ENCODE measurements at places on chromosomes 1 and 21. TPM values are rescaled to one million over a fixed set of nuclear protein-coding genes. Genes with fewer than 3 reads are reported as not detected.

The FCGR2B gene
- 3.2 TPM for total RNA-seq

GRCh38 chr1:164728719-164729118 lies 169.7 kb downstream of the PBX1 start:
- H3K36me3 ChIP-seq = no peaks in the 10 kb centered on the region

The CYP4A22 gene
- total RNA-seq = not detected

DNA sequence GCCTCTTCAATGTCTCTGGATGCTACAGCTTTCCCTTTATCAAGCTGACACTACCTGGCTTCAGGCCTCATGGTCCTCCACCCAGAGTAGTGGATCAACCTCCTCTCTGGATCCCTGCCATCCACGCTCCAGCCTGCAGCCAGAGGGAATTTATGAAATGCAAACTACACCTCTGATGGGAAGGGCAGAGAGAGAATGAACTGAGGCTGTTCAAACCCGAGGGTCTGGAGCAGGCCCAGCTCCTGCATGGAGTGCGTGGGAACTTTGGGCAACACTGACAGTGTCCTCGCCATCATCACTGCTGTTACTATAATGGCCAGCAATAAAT lies 157.8 kb downstream of the TRABD2B start:
- no peaks in the 10 kb centered on the region for H3K36me3 ChIP-seq
- peaks cover 9% of the 10 kb centered on the region for H3K27me3 ChIP-seq
- peaks cover 14% of the 10 kb centered on the region for H3K4me1 ChIP-seq
- no peak overlapping the region for H3K27ac ChIP-seq
- DNase-seq = no peak
- no peak overlapping the region for H3K4me3 ChIP-seq

- H3K27me3 ChIP-seq = no peaks in the 10 kb centered on the region
- H3K27ac ChIP-seq = no peak overlapping the region
- no peak for DNase-seq
- H3K36me3 ChIP-seq = no peaks in the 10 kb centered on the region
Observed at GRCh38 chr1:230584660-230585059, 57.6 kb upstream of the COG2 start.

DNA sequence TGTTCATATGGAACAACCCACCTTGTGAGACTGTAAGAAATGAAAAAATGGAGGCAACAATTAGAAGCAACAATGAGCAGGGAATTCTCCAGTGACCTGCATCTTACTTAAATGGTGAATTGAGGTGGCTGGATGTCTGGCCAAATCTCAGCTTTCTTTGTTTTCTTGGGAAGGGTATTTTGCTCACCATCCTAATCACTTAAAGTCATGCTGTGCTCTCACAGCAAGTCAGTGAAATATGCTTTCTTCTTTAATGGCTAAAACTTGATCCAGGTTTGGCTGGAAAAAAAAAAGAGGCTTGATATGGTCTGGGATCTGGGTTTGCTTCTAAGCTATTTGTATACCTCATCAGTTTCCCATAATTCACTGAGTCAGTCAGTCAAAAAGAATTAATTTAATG lies 124.8 kb downstream of the ESRRG start:
- H3K36me3 ChIP-seq = no peaks in the 10 kb centered on the region
- H3K4me1 ChIP-seq = peaks cover 17% of the 10 kb centered on the region
- no peak overlapping the region for H3K27ac ChIP-seq
- no peak overlapping the region for H3K4me3 ChIP-seq
- H3K27me3 ChIP-seq = no peaks in the 10 kb centered on the region

The SLC30A10 gene
- total RNA-seq = not detected

GRCh38 chr1:204828352-204828850 lies 42.3 kb upstream of the NFASC start:
- peak; percentile 79 for DNase-seq
- H3K36me3 ChIP-seq = no peaks in the 10 kb centered on the region
- H3K4me3 ChIP-seq = peak overlapping the region; percentile 47
- H3K4me1 ChIP-seq = peaks cover 26% of the 10 kb centered on the region
- H3K27ac ChIP-seq = peak overlapping the region; percentile 85

DNA sequence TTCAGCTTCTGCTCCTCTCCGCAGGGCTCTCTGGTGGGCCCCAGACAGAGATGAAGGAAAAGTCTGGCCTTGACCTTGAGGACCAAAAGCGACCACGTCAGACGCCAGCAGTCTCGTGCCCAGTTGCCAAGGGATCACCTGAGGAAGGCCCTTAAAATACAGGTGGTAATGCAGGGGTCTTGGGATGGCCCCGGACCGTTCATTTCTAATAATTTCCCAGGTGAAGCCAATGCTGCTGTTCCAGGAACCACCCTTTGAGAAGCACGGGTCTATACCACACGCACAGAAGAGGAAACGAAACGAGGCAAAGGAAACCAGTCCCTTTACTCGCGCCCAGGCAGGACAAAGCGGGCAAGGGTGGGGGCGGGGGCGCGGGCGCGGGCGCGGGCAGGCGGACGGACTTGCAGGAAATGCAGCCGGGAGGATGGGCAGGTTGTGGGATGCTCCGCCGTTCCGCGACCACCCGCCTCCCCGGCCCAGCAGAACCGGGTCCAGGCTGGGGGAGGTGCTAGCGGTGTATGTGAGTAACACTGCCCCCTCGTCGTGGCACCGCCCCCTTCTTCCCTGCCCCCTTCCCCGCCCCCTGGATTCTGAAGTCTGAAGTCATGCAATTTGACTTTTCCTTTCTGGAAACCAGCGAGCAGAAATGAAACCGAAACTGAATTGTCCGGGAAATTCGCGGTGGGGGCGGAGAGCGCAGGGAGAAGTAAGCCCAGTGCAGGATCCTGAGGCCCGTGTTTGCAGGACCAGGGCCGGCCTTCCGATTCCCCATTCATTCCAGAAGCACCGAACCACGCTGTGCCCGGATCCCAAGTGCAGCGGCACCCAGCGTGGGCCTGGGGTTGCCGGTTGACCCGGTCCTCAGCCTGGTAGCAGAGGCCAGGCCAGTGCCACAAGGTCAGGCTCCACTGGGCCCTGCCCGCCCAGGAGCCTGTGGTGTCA lies 5.8 kb upstream of the MX1 start:
- peaks cover 18% of the 10 kb centered on the region for H3K4me1 ChIP-seq
- H3K36me3 ChIP-seq = no peaks in the 10 kb centered on the region
- no peaks in the 10 kb centered on the region for H3K27me3 ChIP-seq
- DNase-seq = peak; percentile 83

DNA sequence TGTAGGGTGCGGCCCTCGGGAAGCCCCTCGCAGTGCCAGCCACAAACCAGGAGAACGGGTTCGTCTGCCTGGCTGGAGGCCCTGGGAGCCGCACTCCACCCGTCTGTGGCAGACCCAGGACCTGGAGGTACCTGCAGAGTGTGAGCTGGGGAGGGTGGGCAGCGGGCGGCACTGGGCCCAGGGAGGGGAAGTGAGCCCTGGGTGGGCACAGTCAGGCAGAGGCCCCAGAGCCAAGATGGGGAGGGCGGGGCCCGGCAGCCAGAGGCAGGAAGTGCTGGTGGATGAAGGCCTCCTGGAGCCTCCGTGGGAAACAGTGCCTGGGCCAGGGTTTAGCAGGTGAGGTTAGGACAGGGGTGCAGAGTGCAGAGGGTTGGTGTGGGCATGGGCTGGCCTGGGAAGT lies 4.0 kb upstream of the PEX10 start:
- no peak overlapping the region for H3K27ac ChIP-seq
- H3K36me3 ChIP-seq = no peaks in the 10 kb centered on the region
- peaks cover 49% of the 10 kb centered on the region for H3K4me1 ChIP-seq
- peak; percentile 38 for DNase-seq

DNA sequence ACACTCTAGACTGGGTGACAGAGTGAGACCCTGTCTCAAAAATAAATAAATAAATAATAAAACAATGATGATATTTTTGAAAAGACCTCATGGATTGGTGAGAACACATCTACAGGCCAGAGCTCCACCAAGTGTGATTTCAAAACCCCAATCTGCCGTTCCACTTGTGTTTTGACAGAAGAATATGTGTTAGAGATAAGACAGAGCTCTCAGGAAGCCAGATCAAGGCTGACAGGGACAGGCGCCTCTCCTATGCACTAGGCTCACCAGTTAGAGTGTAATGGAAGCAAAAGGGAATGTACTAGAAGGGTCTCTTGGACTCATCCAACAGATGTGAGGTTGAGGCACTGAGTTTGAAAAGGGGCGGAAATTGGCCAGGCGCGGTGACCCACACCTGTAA lies 110.7 kb upstream of the ERRFI1 start:
- no peaks in the 10 kb centered on the region for H3K27me3 ChIP-seq
- no peaks in the 10 kb centered on the region for H3K36me3 ChIP-seq
- peak overlapping the region; percentile 85 for H3K27ac ChIP-seq
- H3K4me3 ChIP-seq = no peak overlapping the region
- DNase-seq = no peak

The FMO1 gene
- not detected for total RNA-seq

The ERICH3 gene
- not detected for total RNA-seq

- H3K4me3 ChIP-seq = no peak overlapping the region
- H3K4me1 ChIP-seq = peaks cover 46% of the 10 kb centered on the region
- no peaks in the 10 kb centered on the region for H3K36me3 ChIP-seq
- DNase-seq = peak; percentile 94
Observed at GRCh38 chr1:7265771-7266371, 480.6 kb downstream of the CAMTA1 start.

GRCh38 chr21:24423546-24423945 lies 1183.7 kb downstream of the MRPL39 start:
- no peak overlapping the region for H3K4me3 ChIP-seq
- no peaks in the 10 kb centered on the region for H3K27me3 ChIP-seq
- DNase-seq = no peak
- H3K27ac ChIP-seq = no peak overlapping the region

GRCh38 chr1:185033686-185034085 lies 11.7 kb upstream of the RNF2 start:
- DNase-seq = no peak
- no peak overlapping the region for H3K4me3 ChIP-seq
- H3K27ac ChIP-seq = no peak overlapping the region
- H3K27me3 ChIP-seq = no peaks in the 10 kb centered on the region

DNA sequence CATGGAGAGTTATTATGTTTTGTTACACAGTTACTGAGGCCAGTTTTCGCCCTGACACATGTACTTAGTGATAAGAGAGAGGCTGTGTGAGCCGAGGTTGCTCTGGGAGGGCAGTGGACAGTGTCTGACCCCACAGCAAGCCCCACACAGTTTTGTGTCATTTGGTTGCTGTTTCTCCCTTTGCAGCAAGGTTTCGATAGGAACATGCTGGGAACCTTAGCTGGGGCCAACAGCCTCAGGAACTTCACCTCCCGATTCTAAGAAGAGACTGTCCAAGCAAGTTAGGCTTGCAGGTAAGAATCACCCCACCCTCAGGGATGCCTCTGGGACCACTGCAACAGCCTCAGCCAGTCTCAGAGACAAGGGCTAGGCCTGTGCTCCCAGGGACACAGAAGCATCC lies 45.3 kb downstream of the PKP1 start:
- no peak overlapping the region for H3K4me3 ChIP-seq

DNA sequence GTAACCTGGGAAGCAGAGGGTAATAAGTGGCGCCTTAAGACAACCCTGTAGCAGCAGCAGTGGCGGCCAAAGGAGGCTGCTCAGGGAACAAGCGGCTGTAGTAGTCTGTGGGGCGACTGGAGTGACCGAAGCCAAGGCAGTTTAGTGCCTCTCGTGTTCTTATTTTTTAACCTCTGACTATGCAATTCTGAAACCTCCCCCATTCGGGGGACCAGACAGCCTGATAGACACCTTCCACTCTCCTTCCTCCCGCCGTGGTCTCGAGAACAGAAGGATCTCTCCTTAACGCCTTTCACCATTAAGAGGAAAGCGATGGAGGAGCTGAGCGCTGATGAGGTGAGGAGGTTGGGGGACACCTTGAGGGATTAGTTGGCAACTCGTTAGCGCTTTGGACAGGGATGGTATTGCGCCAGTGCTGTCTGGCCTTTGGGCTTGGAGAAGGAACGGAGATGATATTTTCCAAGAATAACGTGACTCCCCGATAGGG lies 644 bp downstream of the UBE4B start:
- no peaks in the 10 kb centered on the region for H3K27me3 ChIP-seq
- no peak for DNase-seq
- peak overlapping the region; percentile 97 for H3K27ac ChIP-seq
- peaks cover 42% of the 10 kb centered on the region for H3K4me1 ChIP-seq
- H3K4me3 ChIP-seq = peak overlapping the region; percentile 84

The PCAT6 gene
- not detected for total RNA-seq

DNA sequence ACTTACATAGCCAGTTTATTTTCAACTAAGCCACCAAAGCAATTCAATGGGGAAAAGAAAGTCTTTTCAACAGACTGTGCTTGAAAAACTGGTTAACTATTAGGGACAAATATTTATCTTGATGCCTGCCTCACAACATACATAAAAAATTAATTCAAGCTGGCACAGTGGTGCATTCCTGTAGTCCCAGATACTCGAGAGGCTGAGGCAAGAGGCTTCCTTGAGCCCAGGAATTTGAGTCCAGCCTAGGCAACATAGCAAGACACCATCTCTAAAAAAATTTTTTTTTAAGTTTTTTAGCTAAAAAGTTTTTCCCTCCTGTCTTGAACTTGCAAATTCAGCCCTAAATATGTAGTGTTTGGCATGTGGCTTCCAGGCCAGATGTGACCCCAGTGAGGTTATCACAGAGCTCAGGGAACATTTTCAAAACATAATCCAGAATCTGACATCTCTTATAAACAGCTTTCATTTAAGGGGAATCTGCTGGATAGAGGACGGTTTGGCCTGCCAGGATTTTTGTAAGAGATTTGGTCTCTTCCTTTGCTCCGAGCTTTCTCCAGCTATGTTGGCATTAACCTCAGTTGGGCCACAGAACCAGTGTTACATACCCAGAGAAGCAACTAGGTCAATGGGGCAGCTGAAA lies 46.4 kb downstream of the COL6A1 start:
- H3K4me3 ChIP-seq = no peak overlapping the region
- peak; percentile 68 for DNase-seq
- no peaks in the 10 kb centered on the region for H3K4me1 ChIP-seq
- no peaks in the 10 kb centered on the region for H3K36me3 ChIP-seq

The FAM151A gene
- not detected for total RNA-seq

DNA sequence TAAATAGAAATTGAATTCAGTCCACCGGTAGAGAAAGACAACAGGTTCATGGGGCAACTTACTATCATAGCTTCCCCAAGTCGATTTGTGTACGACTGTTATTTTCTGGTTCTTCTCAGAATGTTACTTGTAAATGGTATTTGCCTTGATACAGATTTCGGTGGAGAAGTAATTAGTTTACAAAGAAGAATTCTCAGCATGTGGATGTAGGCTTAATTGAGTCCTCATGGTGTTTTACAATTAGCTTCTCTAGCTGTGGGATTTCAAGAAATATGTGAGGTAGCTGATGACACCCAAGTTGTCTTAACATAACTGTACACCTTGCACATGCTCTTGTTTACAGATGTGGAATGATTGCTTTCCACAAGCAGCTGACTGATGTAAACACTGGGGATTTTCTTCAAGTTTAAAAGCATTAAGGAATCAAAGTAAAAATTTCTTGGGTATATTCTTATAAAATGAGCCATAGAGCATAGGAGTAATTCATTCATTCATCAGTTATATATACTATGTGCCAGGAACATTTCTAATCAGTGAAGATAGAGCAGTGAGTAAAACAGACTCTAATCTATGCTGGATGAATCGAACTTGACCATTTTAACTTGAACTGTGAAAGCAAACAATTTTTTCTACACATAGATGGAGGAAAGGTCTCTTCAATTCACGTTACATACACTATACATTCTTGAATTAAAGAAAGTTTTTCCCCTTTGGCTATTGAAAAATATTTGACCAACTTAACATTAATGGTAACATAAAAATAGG lies 1.4 kb downstream of the MACO1 start:
- H3K4me1 ChIP-seq = peaks cover 62% of the 10 kb centered on the region
- peak overlapping the region; percentile 97 for H3K27ac ChIP-seq
- DNase-seq = no peak
- no peaks in the 10 kb centered on the region for H3K36me3 ChIP-seq

The RHD gene
- total RNA-seq = not detected

GRCh38 chr21:36858320-36858957 lies 108.0 kb downstream of the HLCS start:
- H3K27me3 ChIP-seq = no peaks in the 10 kb centered on the region
- DNase-seq = no peak
- no peak overlapping the region for H3K4me3 ChIP-seq
- H3K4me1 ChIP-seq = peaks cover 24% of the 10 kb centered on the region
- H3K36me3 ChIP-seq = no peaks in the 10 kb centered on the region

All from stomach (tissue), 19 donors.